ENCODE measurements at places on chromosomes 2 and 18.

- no peak for DNase-seq
Observed at GRCh38 chr18:22169889-22170420, 566 bp downstream of the GATA6 start.

GRCh38 chr18:51211552-51211951, 14.1 kb upstream of the MEX3C start:
- peak; percentile 91 for DNase-seq

DNA sequence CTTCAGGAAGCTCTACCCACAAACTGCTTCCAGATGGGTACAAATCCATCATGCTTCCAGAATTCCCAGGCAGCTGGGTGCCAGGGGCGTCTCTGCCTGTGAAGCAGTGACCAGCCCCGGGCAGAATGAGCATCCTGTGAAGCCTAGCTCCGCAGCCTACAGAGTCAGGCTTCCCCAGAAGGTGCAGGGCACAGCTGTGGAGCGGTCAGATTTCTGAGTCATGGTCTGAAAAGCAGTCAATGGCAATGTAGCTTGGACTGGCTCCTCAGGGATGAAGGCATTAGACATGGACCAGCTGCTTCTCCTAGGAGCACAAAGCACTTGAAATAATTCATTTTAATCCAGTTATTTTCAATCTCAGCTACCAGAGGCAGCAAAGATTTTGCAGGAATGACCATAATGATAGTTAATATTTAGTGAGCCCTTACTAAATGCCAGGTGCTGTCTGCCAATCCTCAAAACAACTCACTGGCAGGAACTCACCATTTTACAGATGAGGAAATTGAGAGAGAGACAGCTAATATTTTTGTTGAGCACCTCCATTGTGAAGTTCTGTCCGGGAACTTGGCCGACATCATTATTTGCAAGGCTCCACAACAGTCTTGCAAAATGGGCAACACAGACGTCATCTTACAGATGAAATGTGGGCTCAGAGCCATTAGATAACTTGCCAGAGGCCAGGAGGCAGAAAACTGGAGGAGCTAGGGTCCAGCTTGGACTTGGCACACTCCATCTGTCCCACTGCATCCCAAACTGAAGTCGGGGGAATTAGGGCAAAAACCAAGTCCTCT, 31.7 kb downstream of the ACMSD start:
- DNase-seq: no peak

- no peak for DNase-seq
Observed at GRCh38 chr2:122191331-122191730, 435.9 kb downstream of the TSN start.

- DNase-seq: no peak
Observed at GRCh38 chr2:50042771-50043170, 888.5 kb upstream of the FSHR start.

DNA sequence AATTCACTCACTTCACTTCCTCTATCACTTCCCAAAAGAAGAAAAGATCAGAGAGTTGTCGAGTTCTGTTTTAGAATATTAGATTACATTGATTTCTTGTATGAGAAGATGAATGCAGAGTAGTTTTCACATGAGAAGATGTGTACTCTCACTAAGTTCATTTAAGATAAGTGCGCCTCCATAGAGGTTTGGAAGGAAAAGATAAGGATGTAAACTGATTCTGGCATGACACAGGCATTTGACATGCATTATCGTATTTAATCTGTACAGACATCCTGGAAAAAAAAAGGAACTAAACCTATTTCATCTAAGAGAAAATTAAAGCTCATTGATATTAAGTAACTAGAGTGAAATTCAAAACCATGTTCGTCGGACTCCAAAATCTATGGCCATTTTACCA, 152.2 kb upstream of the CRIM1 start:
- no peak for DNase-seq

GRCh38 chr2:149075853-149076252, 37.4 kb downstream of the LYPD6B start:
- DNase-seq: peak; percentile 29

- peak; percentile 54 for DNase-seq
Observed at GRCh38 chr2:1049691-1050090, 99.0 kb downstream of the SNTG2 start.

GRCh38 chr2:15758848-15759247, 167.2 kb downstream of the DDX1 start:
- no peak for DNase-seq

DNA sequence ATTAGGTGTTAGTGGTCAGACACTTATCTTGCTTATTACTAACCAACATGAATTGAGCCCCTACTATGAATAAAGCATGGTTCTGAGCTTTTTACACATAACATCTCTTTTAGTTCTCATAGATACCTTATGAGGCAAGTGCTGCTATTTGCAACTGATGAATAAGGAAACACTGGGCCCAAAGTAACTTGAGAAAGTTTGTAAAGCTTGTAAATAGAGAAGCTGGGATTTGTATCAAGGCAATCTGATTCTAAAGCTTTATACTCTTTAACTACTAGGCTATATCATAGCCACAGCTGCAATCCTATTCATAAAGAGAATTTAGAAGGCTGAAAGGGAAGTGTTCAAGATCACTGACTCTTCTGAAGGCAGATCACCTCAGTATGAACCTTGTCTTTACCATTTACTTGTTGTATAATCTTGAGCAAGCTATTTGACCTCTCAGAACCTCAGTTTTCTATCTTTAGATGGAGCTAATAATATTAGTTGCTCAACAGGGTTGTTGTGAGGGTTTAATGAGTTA, 60.4 kb downstream of the ABCB11 start:
- no peak for DNase-seq

DNA sequence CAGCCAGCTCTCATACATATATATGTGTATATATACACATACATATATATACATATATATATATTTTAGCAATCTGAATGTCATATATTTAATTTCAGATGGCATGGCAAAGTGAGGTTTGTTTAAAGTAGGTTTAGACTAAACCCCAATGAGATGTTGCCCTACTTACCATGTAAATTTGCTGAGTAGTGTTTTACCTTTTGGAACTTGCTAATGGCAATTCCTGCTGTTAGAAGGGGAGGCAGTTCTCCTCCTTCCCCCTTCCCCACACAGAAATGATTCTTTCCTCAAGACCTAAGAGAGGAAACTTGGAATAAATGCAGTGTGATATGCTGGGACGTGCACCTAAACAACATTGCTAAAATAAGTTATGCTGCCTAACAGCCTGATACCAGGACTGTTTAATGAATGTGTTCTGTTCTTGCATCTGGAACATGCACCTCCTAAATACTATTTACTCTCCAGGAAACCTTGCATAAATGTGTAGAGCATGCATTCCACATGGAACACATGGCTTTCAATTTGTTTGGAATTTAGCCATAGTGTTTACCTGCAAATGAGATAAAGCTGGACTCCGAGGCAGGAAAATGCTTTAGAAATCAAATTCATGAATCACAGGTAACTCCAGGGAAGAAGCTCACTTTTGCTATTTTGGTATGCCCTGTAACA, 252.9 kb upstream of the SIX3 start:
- no peak for DNase-seq

DNA sequence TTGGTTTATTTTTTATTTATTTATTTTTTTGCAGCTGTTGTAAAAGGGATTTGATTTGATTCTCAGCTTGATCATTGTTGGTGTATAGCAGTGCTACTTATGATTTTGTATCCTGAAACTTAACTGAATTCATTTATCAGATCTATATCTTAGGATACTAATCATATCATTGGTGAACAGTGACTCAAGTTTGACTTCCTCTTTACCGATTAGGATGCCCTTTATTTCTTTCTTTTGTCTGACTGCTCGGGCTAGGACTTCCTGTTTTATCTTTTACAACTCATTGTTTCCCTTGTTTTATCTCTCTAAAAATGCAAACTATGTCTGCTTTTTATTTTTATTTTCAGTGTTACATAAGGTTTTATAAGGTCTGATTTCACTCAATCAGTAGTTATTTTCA, 23.6 kb downstream of the SP100 start:
- no peak for DNase-seq

- DNase-seq: no peak
Observed at GRCh38 chr2:162749994-162750393, 88.6 kb downstream of the KCNH7 start.

GRCh38 chr2:200471928-200472645, 37.8 kb downstream of the KCTD18 start:
- DNase-seq: no peak

- DNase-seq: no peak
Observed at GRCh38 chr2:40038646-40039045, 259.6 kb upstream of the THUMPD2 start.

DNA sequence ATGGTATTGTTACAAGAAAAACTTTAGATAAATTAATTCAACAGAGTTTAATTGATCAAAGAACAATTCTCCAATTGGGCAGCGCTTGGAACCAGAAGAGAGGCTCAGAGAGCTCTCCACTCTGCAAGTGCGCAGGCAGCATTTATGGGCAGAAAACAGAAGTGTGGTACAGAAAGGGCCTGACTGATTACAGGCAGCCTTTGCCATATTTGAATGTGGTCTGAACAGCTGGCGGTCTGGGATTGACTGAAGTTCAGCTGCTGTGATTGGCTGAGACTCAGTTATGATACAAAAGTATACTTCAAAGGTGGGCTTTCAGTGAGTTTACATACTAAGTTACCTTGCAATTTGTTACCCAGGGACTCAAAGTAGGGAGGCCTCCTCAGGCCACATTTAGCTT, 301.3 kb upstream of the ID2 start:
- no peak for DNase-seq

GRCh38 chr2:143640826-143641225, 511.6 kb downstream of the ARHGAP15 start:
- no peak for DNase-seq

GRCh38 chr18:76443519-76444445, 51.3 kb downstream of the ZNF516 start:
- DNase-seq: no peak

DNA sequence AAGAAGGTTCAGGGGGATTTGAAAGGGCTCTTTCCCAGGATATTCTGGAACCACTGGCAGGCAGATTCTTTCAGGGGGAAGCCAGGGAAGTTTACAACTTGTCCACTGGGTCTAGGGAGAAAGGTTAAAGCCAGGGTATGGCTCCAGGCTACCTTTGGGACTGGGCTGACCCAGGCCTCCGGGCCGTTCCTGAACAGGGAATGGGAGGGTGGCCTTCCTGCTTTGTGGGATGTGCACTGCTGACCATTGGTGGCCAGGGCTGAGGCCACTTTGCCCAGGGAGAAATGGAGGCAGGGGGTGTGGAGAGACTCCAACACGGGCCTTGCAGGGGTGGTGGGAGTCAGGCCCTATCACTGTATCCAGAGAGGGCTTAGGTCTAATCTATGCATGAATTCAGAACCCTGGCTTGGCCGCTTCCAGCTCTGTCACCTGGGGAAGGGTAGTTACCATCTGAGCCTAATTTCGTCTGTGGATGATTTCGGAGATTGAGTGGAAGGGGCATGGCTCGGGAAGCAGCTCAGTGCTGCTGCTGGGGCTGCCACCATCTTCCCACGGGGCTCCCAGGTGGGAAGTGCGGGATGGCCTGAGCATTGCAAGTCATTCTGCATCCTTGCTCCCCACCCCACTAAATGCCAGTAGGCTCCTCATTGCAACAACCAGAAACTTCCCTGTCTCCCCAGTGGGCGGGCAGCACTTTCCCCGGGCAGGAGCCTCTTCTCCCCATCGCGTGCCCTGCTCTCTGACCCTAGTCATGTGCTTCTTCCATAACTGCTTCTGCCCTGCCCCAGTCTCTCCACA, 57.1 kb upstream of the OTOF start:
- DNase-seq: no peak

- peak; percentile 56 for DNase-seq
Observed at GRCh38 chr2:172113617-172114016, 10.9 kb upstream of the DLX2 start.

DNA sequence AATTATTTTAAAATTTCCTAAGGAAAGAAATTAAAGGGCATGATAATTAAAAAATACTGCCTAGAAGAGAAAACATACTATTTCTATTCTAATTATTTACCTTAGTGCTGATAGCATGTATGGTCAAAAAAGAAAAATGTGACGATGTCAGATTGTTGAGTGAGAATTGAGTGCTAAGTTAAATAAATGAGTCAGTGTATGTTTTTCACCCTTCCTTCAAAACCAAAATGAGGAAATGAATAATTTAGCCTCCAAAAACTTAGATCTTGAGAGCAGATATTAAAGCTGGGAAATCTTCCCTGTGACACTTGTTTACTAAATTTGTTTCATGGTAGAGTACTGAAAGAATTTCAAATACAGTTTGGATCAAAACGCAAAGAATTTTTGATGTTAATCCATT, 58.6 kb upstream of the NYAP2 start:
- DNase-seq: no peak

DNA sequence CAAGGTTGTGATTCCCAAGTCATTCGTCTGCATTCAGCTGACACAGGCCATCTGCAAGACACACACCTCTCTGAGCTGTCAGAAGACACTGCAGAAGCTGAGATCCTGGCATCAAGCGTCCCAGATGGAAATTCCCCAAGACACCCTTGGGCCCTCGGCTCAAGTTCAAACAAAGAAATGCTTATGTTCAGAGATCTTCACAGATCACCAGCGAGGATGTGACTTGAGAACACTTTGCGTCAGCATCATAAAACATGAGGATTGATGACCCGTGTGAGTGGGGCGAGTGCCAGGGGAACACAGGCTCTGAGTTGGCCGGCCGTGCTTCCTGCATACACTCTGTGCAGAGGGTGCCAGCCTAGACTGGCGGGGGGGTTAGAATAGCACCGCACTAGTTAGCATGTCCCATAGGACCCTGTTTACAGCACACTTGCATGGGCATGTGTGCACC, 36.8 kb downstream of the KCNIP3 start:
- peak; percentile 91 for DNase-seq

GRCh38 chr2:28277466-28277865, 115.2 kb upstream of the FOSL2 start:
- no peak for DNase-seq

GRCh38 chr18:58851856-58852255, 12.8 kb upstream of the ZNF532 start:
- DNase-seq: no peak

DNA sequence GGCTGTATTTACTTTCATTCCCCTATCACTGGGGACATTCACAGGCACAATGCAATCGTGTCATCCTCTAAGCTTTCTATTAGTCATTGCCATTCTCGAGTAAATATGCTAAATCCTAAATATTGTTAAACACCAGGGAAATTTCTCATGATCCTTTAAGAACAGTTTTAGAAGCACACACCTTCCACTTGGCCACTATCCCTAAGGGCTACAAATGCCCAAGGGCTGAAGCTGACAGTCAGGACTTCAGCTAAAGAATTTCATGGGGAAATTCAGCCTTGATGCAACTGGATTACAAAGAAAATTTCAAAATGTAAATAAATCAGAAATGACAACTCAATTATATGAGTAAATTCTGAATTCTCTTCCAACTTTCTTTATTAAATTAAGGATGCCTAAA, 163.1 kb upstream of the PID1 start:
- peak; percentile 34 for DNase-seq

DNA sequence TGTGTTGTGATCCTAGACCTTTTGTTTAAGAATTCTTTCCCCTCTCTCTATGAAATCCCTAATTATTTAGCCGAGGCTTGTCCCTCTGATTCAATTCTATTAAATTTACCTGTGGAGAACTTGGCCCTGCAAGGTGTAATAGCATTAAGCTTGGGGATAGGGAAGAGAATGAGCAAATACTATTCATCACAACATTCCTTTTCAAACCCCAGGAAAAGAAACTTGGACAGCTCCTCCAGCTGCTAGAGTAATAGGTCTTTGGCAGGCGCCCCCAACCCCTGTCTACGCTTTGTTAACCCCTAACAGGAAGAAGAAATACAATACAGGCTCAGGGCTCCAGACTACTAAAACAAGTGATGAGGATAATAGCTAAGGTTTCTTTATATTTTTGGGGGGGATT, 957.0 kb downstream of the CPS1 start:
- no peak for DNase-seq

GRCh38 chr2:152730591-152731333, 12.3 kb downstream of the ARL6IP6 start:
- DNase-seq: peak; percentile 70

Measured in iris pigment epithelial cell (primary cell).